ENCODE measurements at places on chromosomes 6 and 20.

GRCh38 chr6:149026530-149026942 lies 279.7 kb downstream of the UST start:
- peak; percentile 47 for DNase-seq

DNA sequence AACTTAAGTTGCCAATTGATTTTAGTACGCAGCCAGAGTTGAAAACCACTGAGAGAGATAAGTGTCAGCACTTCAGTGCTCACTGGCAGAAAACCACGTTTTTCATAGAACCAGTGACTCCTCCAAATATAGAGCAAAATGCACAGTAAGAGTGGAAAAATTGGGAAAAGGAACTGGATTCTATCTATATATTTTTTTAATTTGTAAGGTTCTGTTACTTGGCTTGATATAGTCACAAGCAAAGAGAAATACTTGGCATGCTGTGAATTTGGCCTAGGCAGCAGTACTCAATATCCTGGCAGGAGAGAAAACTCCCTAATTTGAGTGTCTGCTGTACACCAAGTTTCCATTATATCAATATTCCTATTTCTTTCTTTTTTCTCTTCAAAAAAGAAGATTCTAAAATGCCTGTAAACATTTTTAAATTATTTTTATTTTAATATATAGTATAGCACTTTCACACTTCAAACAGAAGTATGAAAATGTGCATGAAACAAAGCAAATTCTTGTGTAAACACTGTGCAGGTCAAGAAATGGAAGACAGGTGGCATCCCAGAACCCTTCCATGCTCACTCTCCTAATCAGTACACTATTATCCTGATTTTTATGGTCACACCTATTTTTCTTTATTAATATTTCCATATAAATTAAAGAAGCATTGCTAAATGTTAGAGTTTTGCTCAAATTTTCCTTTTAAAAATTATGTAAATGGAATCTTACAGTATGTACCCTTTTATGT lies 561.8 kb upstream of the RNF217 start:
- DNase-seq: no peak

GRCh38 chr6:168118935-168119334 lies 39.9 kb upstream of the FRMD1 start:
- no peak for DNase-seq

DNA sequence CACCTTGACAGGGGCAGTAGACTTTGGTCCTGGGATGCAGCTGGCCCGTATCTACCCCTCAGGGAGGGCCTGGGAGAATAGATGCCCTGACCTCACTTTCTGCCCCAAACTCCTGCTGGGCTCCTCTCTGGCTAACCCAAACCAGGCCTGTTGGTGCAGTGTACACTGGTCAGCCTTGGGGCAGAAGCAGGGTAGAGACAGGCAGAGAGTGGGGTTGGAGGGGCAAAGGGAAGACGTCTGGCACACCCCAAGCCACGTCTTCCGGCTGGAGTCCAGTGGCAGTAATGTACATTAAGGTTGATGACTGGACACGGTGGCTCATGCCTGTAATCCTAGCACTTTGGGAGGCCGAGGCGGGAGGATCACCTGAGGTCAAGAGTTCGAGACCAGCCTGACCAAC lies 9.3 kb downstream of the DDR1 start:
- no peak for DNase-seq

GRCh38 chr6:125149256-125150144 lies 4.1 kb upstream of the TPD52L1 start:
- no peak for DNase-seq

GRCh38 chr6:6803180-6803977 lies 214.9 kb downstream of the LY86 start:
- no peak for DNase-seq

GRCh38 chr20:37804584-37805566 lies 98.1 kb upstream of the VSTM2L start:
- no peak for DNase-seq

DNA sequence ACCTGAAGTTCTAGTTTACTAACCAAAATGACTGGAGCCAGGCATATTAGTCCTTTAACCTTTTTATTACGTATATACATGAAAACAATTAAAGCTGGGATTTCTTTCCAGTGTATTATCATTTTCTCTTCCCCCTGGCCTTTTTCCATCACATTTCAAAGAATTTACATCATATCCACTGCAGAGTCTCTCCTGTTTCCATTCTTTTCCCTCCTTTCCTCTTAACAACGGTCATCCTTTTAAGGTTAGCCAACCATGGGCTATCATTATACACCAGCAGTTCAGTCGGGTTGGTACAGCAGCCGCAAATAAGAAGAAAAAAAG lies 104.6 kb downstream of the TFAP2A start:
- DNase-seq: no peak

All from NCI-H526 treated with DMSO at 0.1 percent for 48 hours (cell line).